Subcutaneous preadipocyte (primary cell): ENCODE measurements at places on chromosomes 6 and 20. TPM values are rescaled to one million over a fixed set of nuclear protein-coding genes. Genes with fewer than 3 reads are reported as not detected.

The PDYN gene
- total RNA-seq, result not detected in 2 replicates

The MDN1 gene
- total RNA-seq, result 36.4 and 51.4 TPM in 2 replicates

The ADNP gene
- 23.1 and 28.7 TPM in 2 replicates for total RNA-seq

The CHRNA4 gene
- total RNA-seq, result not detected in 2 replicates

The AKAP7 gene
- 4.4 and 5.3 TPM in 2 replicates for total RNA-seq
